Ureter (tissue), 1 donor: ENCODE measurements at places on chromosomes 6 and 20. TPM values are rescaled to one million over a fixed set of nuclear protein-coding genes. Genes with fewer than 3 reads are reported as not detected.

- no peak for DNase-seq
These were observed 76.5 kb upstream of the TBC1D7 start for GRCh38 chr6:13404892-13405254.

GRCh38 chr6:89951574-89952104 lies 57.4 kb downstream of the GJA10 start:
- DNase-seq = no peak

Gene APCDD1L
- total RNA-seq = 2.3 TPM

Gene NTSR1
- not detected for total RNA-seq

DNA sequence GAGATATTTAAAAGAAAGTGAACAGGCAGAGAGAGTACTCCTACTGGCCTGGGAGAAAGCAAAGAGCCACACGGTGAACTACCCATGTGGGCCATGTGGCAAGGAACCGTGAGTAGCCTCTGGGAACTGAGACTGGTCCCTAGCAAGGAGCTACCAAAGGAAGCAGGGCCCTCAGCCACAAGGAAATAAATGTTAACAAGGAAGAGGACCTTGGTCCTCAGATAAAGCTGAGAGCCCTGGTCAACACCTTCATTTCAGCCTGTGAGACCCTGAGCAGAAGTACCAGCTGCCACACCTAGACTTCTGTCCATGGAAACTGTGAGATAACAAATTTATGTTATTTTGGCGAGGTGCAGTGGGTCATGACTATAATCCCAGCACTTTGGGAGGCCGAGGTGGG lies 25.3 kb downstream of the BMP2 start:
- no peak for DNase-seq

Gene NFATC2
- total RNA-seq = 10.6 TPM

Gene C20orf202
- 1.2 TPM for total RNA-seq

Gene KCNK15
- 3.4 TPM for total RNA-seq

Gene RTEL1
- 45.9 TPM for total RNA-seq

- DNase-seq = no peak
These were observed 131.2 kb upstream of the HDDC2 start for GRCh38 chr6:125432963-125433362.

GRCh38 chr6:33698494-33698893 lies 13.0 kb downstream of the UQCC2 start:
- DNase-seq = no peak

- no peak for DNase-seq
These were observed 30.7 kb downstream of the SLC35D3 start for GRCh38 chr6:136952714-136953260.

Gene KIFC1
- total RNA-seq = 1.0 TPM

Gene IL17F
- total RNA-seq = not detected

Gene TPBG
- total RNA-seq = 19.8 TPM
